Spleen (tissue), 13 donors: ENCODE measurements at places on chromosomes 12 and 14.

- no peaks in the 10 kb centered on the region for H3K36me3 ChIP-seq
- no peaks in the 10 kb centered on the region for H3K4me1 ChIP-seq
These were observed 770.7 kb upstream of the TMEM132C start for GRCh38 chr12:127496255-127496654.

DNA sequence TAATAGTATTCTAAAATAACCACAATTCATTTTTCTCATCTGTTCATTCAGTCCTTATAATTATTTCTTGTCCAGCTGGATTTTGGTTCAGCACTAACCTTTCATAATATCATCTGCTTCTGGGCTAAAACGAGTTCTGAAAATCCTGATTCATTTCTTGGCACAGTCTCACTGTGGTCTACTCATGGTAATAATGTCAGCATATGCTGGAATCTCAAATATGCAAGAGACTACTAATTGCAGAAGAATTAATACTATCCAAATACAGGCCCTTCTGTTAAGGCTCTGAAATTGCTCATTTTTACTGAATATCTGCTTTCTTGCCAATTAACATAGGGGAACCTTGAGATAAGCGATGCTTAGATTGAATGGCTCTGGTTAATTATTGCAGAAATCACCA is 597.1 kb downstream of the RPL10L start:
- no peak for DNase-seq
- no peaks in the 10 kb centered on the region for H3K27me3 ChIP-seq
- H3K36me3 ChIP-seq: no peaks in the 10 kb centered on the region
- H3K4me3 ChIP-seq: no peak overlapping the region

DNA sequence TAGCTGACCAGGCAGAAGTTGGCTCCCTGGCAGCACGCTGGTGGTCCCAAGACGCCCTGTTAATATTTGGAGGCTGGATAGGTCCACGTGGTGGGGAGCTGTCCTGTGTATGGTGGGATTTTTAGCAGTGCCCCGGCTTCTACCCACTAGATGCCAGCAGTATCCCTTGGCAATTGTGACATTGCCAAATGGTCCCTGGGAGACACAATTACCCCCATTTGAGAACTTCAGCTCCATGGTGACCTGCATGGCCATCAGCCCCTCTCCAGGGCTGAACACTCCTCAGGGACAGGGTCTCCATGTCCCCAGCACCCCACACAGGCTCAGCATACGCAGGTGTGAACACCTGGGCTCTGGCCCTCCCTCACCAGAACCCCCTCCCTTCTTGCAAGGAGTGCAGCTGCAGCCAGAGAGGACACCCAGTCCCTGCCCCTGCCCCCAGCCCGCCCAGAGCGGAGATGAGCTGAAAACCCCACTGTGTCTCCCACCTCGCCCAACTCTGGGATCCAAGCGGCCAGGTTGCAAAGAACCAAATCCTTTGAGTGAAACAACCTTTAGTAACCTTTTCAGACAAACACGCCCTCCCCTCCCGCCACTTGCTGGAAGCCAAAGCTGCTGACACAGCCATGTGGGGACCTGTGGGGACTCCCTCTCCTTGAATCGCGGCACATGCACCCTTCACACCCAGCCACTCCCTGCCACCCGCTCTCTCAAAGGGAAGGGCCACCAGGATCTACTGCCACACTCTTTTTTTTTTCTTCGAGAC is 120.4 kb downstream of the CALM1 start:
- H3K27me3 ChIP-seq: peaks cover 6% of the 10 kb centered on the region
- H3K4me1 ChIP-seq: peaks cover 42% of the 10 kb centered on the region

DNA sequence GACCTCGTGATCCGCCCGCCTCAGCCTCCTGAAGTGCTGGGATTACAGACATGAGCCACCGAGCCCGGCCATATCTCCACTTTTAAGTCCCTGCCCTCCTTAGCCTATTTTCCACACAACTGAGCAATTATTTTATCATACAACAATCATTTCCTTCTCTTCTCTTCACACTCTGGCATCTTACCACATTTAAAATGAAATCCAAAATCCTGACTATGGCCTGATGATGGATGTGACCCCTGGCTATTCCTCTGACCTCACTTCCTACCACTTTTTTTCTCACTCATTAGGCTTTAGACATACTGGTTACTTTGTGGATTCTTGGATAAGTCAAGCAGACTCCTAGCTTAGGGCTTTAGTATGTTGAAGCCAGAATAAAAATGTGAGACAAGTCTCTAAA is 21.9 kb upstream of the EID3 start:
- no peaks in the 10 kb centered on the region for H3K36me3 ChIP-seq
- no peaks in the 10 kb centered on the region for H3K27me3 ChIP-seq
- H3K4me3 ChIP-seq: no peak overlapping the region

DNA sequence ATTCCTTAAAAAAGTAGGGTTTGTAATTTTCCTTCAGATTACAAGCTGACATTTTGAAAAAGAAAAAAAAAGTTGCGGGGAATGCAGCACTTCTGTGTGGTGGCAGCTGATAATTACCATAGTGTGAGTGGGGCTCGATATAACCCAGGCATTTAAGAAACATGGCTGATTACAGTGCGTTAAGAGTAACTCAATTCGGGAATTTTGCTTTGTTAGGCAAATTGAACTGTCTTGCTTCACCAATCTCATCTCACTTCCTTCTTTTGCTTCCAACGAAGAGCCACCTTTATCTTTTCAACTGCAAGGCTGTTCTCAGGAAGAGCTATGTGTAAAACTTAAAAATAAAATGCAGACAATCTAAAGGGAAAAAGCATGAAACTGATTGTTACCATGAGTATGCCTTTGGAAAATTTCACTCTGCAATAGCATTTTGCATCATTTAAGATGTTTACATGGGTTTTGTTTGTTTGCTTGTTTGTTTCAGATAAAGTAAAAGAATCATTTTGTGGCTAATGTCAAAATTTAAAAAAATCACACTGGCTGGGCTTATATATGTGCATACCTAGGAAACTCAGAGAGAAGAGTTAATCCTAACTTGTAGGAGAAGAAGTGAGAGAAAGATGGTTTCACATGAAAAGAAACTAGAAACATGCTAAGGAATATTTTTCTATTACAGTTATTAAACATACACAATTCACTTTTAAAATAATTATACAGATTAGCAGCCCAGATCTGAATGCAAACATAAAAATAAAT is 295.9 kb upstream of the ATP2B1 start:
- no peak overlapping the region for H3K4me3 ChIP-seq
- H3K36me3 ChIP-seq: no peaks in the 10 kb centered on the region
- no peak for DNase-seq
- no peak overlapping the region for H3K27ac ChIP-seq

- peaks cover 7% of the 10 kb centered on the region for H3K4me1 ChIP-seq
- H3K27me3 ChIP-seq: no peaks in the 10 kb centered on the region
- no peak overlapping the region for H3K27ac ChIP-seq
- peaks cover 15% of the 10 kb centered on the region for H3K36me3 ChIP-seq
- H3K4me3 ChIP-seq: no peak overlapping the region
These were observed 13.0 kb downstream of the FBXO33 start for GRCh38 chr14:39419272-39419671.

- no peak overlapping the region for H3K27ac ChIP-seq
- H3K4me1 ChIP-seq: no peaks in the 10 kb centered on the region
- no peaks in the 10 kb centered on the region for H3K36me3 ChIP-seq
- H3K4me3 ChIP-seq: no peak overlapping the region
- no peaks in the 10 kb centered on the region for H3K27me3 ChIP-seq
- no peak for DNase-seq
These were observed 15.9 kb downstream of the FAIM2 start for GRCh38 chr12:49887536-49888401.

GRCh38 chr12:20150835-20151422 is 217.4 kb upstream of the PDE3A start:
- H3K27me3 ChIP-seq: no peaks in the 10 kb centered on the region
- no peak overlapping the region for H3K27ac ChIP-seq
- no peak for DNase-seq
- no peaks in the 10 kb centered on the region for H3K4me1 ChIP-seq

- no peak overlapping the region for H3K27ac ChIP-seq
- no peak overlapping the region for H3K4me3 ChIP-seq
- DNase-seq: no peak
- H3K27me3 ChIP-seq: no peaks in the 10 kb centered on the region
These were observed 21.2 kb downstream of the TAS2R50 start for GRCh38 chr12:10965476-10965875.

DNA sequence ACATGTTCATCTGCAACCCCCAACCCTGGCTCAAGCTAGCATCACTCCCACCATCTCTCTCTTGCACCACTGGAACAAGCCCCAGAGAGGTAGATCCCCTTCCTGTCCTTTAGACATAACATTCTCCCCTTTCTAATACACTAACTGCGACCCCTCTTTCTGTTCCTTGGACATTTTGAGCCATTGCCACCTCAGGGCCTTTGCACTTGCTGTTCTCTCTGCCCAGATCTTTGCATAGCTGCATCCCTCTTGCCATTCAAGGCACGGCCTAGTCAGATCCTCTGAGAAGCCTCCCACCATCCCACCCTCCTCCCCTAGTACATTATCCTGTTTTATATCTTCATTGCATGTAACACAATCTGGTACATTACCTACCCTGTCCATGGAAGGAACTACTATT is 16.5 kb downstream of the FOXN3 start:
- H3K4me1 ChIP-seq: peaks cover 77% of the 10 kb centered on the region
- no peaks in the 10 kb centered on the region for H3K27me3 ChIP-seq
- no peak overlapping the region for H3K4me3 ChIP-seq
